ENCODE measurements at places on chromosomes 4 and X.

DNA sequence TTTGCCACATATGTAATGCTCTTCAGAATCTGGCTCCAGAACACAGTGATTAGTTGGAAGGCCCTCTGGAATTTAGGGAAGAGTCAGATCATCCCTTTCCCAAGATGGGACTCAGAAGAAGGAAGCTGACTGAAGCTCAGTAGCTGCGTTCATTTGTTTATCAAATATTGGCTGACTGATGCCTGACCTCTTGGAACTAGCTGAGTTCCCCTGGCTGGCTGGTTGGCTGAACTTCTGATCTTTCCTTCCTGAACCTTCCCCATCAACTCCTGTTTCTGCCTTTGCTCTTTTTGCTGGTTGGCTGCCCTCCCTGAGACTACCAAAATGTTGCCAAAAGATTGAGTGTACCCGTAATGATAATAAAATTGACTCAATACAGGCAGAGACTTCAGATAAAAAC lies 866.5 kb upstream of the INTU start:
- no peak for DNase-seq

DNA sequence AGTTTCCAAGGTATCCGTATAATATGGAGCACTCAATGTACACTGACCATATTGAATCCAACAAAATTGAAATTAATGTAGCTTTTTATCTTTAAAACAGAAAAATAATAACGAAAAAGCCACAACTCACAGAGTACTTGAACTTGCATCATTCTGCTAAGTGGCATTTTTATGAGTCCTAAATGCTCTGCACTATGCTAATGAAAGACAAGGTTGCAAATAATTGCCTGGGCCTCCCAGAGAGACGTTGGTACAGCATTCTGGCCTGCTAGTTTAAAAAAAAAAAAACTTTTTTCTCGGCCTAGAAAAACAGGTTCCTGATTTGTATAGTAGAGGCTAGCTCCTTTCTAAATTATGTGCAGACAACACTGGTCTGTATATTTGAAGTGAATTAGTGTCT lies 4.3 kb upstream of the FAM9B start:
- no peak for DNase-seq

DNA sequence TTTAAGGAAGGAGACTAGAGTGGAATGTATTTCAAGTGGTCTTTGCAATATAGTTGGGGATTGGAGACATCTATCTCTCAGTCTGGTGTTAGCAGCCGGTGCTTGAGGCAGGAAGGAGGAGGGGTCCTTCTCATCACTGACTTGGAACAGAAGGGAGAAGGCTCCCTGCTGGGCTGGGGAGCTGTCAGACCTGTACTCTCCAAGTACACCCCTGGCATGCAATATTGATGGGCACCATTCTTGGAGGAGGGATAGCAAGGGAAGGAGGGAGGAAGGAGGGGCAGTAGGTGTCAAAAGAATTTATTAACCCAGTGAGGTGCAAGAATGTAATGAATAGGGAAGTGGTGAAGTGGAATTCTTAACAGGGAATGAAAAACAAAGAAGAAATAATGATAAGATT lies 338.8 kb downstream of the UNC5C start:
- DNase-seq: no peak

DNA sequence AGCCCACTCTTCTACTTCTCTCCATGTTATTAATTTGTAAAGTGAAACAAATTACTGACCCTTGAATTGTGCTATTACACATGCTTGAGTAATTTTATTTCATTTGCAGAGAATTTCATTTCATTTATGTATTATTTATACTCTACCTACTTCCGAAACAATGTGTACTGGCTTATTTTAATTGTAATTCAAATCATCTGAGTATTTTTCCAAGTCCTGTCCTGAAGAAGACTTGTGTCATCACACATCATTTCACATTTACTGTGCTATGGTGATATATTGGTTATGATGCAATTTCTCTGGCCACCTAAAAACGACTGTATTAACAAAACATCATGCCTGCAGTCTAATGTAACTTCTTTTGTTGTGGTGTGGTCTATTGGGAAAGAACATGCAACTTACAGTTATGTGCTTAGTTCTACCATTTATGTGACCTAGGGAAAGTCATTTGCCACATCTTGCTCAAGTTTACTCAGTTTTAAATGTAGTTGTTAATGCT lies 384.5 kb downstream of the RPA4 start:
- no peak for DNase-seq

- no peak for DNase-seq
Measured at GRCh38 chr4:154590329-154591006, at the start of gene FGA. FGA (minus strand) TSS chr4:154590742; CDS start chr4:154590687, 55 bp downstream.

DNA sequence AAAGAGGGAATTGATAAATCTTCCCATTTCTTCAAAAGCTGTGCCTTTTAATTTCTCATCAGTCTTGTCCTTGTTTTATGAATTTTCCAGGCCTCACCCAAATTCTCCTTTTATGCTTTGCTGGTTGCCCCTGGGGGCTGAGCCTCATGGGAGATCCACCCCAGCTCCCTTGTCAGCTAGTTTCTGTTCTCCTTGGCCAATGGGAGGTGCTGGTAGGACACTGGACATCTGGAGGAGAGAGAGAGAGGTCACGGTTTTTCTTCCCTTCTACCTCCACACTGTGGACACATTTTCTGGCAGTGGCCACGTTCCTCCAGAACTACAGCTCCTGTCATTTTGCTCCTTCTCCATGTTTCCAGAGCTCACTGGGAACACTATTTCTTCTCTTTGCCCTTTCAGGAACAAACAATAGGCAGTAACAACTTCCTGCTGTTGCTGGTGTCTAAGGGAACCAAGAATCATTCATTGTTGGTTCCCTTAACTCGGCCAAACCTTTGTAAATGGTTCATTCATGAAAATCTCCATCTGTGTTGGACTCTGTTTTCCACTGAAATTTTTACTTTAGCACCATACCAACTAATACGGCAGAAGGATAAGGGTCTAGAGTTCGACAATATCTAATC lies 334.5 kb downstream of the GPAT3 start:
- DNase-seq: no peak

GRCh38 chr4:36322921-36323354 lies 41.5 kb downstream of the DTHD1 start:
- peak; percentile 61 for DNase-seq

DNA sequence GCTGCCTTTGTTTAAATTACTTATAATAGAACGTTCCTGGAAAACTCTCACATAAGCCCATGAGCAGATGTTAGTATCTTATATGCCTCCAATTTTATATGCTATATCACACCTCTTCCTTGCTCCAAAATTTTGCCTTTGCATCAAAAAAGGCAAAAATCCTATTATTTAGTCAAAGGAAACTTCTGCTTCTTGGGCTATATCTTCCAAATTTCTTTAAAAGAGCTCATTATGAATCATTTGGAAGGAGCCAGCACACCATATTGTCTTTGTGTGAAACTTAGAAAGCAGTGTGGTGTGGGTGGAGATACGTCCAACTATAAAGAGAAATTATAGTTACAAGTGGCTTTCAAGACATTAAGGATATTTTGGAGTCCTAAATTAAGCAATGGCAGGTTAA lies 35.7 kb downstream of the NHS start:
- DNase-seq: no peak

DNA sequence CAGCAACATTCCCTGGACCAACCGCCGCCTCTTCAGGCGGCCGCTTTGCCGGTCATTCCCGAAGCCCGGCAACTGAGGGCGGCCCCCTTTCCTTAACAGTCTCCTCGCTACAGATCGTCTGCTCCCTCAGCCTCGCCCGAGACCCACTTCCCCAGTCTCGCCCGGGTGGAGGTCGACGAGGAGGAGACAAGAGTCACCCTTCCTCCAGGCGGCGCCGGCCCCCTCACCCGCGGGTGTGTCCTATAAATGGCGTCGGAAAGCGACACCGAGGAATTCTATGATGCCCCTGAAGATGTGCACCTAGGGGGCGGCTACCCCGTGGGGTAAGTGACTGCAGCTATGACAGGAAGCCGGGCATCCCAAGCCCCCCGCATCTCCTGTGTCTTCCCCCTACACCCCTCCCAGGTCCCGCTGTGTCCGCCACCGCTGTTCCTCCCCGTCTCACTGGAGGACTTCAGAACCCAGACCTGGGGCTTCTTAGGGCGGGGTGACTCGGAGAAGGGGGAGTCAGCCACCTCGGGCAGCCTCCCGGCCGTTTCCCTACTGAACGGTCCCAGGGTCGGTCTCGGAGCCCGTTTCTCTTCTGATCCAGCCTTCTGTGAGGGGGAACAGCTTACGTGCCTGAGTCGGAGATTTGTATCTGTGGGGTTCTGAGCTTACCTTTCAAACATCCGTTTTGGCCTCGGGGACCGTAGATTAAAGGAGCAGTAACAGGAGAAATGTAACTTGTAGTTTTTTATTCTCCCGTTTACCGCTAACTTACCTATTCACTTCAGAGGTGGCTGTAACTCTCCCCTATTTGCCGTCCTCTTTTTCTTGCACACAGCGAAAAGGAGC lies 570 bp downstream of the WDR44 start:
- peak; percentile 68 for DNase-seq

GRCh38 chr4:85050736-85051135 lies 84.2 kb upstream of the WDFY3 start:
- no peak for DNase-seq

GRCh38 chrX:24479924-24480323 lies 14.8 kb downstream of the PDK3 start:
- DNase-seq: peak; percentile 82

- no peak for DNase-seq
Measured at GRCh38 chrX:123489011-123489410, 243.8 kb downstream of the THOC2 start.

DNA sequence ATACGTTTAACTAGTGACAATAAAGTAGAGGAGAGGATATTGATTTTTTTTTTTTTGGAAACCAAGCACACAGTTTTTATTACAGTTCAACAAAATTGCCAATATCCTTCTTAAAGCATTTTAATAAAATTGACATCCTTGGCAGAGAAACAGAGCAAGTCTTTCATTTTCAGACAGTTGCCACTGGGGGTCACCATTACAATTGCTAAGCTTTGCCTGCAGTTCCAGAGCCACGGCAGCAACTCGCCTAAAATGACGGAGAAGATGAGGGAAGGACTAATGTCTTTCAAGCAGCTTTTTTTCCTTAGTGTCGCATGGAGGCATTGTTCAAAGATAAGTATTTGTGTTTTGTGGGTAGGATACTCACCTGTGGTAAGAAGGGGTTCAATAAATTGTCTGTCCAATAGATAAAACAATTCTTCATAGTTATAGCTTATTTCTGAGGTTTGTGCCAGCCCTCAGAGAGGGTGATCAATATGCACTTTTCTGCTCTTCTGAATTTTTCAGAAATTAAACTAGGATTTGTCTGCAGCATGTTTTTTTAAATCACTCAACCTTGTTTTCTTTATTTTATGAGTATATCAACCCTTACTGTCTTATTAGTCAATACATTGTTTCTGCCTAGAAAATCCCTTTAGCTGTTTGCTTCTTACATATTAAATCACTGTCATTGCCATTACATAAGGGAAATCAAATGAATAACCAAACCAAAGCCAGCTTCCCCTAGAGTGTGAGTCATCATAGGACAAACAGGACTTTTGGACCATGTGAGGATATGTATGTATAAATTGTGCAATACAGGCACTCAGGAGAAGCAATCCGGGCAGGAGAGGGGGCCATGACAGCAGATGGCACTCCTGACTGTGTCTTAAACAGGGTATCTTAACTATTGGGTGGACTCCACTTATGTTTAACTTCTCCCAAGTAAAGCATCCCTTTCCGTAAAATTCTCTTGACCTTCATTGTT lies 508.1 kb upstream of the ARX start:
- DNase-seq: peak; percentile 5

GRCh38 chrX:130267956-130268448 lies 697 bp downstream of the ZNF280C start:
- no peak for DNase-seq

GRCh38 chr4:118969359-118969758 lies 80.7 kb downstream of the SYNPO2 start:
- DNase-seq: no peak

DNA sequence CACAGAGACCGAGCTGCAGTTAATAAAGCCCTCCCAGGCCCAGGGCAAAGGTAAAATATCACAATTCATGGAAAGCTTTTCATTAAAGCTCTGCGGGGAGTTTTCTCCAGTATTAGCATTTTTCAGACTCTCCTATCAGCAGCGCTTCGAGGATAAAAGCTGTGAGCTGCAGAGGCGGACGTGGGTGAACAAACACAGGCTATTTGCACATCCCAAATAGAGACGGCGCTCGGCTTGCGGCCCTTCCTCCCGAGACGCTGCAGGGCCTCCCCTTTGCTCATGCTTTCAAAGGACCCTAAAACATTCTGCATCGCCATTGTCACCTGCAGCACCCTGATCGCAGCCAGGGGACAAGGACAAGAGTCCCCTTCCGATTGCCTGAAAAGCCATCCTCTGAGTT lies 97.3 kb downstream of the SORCS2 start:
- DNase-seq: no peak

GRCh38 chrX:8191022-8191421 lies 20.0 kb upstream of the VCX2 start:
- no peak for DNase-seq

GRCh38 chr4:184662236-184662635 lies 12.7 kb downstream of the PRIMPOL start:
- DNase-seq: no peak

DNA sequence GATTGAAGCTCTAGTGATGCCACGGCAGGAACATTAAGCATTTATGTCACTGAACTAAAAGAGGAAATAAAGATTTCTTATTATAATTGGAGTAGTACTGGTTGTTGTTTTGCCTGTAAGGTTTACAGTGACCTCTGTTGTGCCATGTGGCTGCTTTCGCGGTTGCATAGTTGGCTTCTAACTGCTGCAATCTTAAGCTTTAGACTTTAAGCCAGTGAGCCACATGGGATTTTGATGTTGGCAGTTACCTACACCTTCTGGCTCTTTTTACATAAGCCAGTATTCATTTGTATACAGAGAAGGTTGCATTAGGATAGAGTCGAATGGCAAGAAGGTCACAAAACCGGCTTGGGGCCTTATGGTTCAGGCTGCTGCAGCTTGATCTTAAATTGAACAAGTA lies 1311.6 kb downstream of the RAPGEF2 start:
- DNase-seq: no peak

DNA sequence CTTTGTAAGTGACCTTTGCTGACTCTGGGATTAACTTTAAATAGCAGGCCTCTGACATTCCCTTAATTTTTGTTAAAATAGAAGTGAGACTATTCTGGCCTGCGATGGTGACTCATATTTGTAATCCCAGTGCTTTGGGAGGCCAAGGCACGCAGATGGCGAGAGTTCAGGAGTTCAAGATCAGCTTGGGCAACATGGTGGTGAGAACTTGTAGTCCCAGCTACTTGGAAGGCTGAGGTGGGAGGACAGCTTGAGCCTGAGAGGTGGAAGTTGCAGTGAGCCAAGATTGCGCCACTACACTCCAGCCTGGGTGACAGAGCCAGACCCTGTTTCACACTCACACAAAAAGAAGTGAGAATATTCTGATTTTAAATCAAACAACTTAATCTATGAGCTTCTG lies 27.3 kb downstream of the ZNF330 start:
- DNase-seq: no peak

DNA sequence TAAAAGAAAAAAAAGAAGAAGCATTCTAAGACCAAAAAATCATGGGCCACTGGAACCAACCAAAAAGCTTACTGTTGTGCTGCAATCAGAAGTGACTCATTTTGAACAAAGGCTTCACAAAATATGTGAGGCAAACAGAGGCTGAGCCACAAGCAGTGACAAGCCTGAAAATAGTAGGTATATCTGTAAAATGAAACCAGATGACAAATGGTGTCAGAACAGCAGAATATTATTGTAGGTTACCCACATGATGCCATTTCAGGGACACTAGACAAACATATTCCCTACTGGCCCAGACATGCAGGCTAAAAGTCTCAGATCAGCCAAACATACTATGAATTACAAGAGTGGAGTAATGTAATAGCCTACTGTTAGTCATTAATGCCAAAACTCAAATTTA lies 1301.8 kb upstream of the DIAPH2 start:
- no peak for DNase-seq

Measured in activated CD4-positive, alpha-beta T cell treated with anti-CD3 and anti-CD28 coated beads for 36 hours (primary cell).